ENCODE measurements at places on chromosomes 16 and 17. TPM values are rescaled to one million over a fixed set of nuclear protein-coding genes. Genes with fewer than 3 reads are reported as not detected.

DNA sequence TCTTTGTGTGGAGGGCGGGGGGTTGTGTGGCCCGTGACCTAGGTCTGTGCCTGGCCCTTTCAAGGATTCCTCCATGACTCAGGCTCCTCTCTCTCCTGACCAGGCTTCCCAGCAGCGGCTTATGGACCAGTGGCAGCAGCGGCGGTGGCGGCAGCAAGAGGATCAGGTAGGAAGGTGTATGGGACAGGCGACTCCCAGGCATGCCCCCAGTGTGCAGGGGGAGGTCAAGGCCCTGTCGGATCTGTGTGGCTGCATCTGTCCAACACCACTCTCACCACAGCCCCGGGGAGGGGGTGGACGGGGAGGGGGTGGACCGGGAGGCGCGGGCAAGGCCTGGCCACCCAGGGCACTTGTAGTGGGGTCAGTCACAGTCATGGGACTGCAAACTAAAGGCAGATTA, 93.1 kb downstream of the CCDC182 start:
- DNase-seq = no peak

GRCh38 chr17:49450181-49450580, 35.5 kb upstream of the PHB1 start:
- no peak for DNase-seq

DNA sequence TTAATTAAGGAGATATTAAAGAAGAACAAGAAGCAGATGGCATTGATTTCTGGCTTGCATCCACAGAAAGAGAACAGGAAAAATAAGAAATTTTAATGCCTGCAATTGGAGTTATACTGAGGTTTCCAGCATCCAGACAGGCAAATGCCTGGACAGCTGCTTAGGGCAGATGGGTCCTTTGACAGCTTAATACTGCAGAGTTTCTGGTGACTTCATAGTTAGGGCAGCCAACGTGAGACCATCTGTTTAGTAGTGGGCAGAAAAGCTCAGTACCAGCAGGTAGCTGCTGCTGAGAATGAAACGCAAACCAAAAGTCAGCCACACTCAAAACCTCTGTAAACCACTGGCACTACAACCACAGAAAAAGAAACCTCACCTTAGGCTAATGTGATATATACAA, 109.8 kb downstream of the CDK5R1 start:
- no peak for DNase-seq

DNA sequence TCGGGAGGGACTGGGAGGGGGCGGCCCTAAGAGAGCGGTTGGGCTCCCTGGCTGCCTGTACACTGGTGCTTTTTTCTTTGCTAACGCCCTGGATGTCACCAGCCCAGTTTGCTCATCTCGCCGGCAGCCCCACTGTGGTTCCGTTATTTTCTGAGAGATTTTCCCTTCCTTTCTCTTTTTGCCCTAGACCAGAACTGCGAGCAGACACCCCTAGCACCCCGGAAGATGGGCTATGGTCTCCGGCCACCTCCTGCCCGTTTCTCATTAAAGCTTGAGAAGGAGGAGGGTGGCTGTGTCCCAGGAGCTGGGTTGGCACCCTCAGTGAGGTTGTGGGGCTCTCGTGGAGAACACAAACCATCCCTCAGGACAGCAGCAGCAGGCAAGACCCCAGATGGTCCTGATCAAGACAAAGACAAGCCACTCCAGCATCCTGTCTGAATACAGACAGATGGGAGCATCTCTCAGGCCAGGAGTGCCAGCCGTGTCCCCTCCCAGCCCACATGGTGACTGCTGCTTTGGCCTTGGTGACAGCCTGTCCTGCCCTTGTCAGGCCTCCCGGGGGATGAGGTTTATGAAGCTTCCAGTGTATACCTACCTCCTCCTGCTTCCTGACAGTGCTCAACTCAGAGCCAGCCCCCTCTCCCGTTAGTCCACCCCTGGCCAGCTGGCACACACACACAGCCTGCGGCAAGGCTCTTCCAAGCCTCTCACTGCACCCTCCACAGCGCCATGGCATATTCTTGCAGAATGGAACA, 77.2 kb downstream of the KCNJ12 start:
- DNase-seq = no peak

- no peak for DNase-seq
Observed at GRCh38 chr16:68992521-68992920, 112.9 kb upstream of the HAS3 start.

DNA sequence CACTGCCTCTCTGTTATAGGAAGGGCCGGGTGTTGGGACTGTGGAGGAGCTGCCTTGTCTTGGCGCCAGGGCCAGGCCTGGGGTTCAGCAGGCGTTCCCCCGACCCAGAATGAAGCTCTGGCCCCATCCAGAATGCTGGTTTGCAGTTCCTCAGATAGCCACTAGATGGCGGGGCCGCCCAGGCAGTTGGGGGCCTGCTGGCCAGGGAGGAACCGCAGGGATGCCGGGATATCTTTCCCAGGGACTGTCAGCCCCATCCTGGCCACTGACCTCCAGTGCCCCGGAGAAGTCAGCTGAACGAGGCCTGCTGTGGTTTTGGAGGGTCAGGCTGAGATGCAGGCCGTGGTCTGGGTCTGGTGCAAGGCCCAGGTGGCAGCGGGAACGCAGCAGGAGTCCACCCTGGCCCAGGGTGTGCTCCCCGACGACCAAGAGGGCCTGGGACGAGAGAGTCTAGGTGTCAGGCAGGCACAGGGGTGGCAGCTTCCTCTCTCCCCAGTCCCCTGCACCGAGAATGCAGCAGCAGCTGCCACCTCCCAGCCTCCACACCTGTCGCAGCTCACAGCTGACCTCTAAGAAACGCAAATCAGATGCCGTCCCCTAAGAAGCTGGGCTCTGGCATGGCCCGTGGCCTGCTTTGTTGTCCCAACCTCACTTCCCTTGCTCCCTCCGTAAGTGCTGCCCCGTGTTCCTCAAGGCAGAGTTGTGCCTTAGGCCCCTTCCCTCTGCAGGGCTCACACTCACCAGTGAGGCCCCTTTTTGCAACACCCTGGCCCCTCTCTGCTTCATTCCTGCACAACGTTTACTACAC, 51.2 kb downstream of the RMI2 start:
- peak; percentile 86 for DNase-seq

DNA sequence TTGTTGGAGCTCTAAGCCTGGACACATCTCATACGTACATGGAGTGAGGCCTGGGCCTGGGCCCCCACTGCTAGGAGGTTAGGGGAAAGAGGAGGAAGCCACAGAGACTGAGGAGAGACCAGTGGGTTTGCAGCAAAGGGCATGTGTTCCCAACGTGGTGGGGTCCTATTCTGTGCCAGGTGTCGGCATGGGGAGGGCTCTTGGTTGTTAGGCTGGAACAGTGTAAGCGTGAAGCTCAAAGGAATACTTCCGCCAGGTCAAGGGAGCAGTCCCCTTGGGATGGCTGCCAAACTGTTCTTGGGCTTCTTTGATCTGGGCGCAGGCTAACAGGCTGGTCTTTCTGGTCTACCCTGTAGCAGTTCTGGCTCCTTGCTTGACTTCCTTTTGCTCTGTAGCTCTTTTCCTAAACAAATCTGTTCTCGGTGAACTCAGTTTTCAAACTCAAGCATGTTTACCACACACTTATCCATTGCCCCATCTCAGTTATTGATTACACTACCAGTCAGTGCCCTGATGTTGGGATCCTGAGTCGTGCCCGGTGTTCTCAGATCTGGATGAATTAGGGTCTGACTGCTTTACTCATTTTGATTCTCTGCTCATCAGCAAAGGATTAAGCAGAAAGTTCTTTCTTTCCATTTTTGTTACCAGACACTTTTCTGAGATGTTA, 36.4 kb downstream of the GPT2 start:
- no peak for DNase-seq

DNA sequence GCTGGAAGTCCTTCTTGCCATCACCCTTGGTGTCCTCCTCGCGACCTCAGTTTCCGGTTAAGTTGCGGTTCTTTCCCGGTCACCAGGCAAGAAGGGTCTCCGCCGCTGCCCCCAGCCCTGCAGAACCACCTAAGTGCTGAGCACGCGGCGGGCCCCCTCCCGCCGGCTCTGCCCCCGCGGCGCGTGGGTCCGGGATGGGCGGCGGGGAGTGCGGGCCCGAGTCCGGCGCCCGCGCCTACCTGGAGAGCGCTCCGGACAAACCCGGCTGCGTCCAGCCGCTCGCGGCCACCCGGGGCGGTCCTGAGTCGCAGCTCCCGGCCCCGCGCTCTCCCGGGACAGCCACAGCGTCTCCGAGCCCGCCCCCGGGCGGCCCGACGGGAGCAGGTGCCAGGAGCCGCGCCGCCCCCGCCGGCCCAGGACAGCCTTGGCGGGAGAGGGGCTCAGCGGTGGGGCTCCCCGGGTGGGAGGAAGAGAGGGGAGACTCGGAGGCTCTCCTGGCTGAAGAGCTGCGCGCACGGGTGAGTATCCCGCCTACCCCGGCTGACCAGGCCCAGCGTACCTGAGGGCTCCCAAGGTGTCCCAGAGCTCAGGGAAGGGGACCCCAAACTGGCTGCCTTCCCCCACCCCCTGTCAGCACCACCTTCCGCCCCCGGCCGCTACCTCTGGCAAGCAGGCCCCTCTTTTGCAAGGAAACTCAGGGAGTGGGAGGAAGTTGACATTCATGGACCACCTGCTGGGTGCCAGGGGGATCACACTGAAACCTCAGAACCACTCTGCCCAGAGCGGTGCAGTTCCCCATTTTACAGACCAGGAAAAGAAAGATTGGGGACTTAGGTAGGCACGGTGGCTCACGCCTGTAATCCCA, 22.2 kb upstream of the C17orf113 start:
- DNase-seq = peak; percentile 41

- no peak for DNase-seq
Observed at GRCh38 chr16:4871071-4871470, 23.8 kb downstream of the UBN1 start.

GRCh38 chr17:57406981-57407286, 150.6 kb downstream of the MSI2 start:
- no peak for DNase-seq

GRCh38 chr16:61295311-61295710, 740.9 kb downstream of the CDH8 start:
- DNase-seq = no peak

DNA sequence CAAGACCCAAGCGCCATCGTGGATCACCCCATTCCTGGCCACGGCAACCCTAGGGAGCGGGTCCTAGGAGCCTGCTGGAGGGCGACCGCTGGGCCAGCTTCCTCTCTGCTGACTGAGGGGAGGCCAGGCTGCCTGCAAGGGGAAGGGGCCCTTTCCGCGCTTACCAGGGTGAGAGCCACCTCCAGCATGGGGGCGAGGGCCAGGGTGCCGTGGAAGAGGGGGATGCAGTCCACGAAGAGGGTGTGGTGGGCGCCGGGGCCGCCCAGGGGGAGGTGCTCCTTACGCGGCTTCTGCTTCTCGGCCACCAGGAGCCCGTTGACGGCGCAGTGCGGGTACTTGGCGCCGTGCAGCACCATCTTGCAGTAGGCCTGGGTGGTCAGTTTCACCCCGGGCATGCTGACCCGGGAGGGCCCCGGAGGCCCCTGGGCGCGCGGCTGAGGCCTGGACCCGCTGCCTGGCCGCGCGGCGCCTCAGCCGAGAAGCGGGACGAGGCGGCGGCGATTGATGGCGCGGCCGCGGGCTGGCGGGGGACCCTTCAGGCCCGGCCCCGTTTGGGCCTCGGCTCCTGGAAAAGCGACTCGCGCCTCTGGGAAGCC, 345 bp downstream of the EMC8 start:
- peak; percentile 90 for DNase-seq

- no peak for DNase-seq
Observed at GRCh38 chr17:64460955-64461354, 12.0 kb downstream of the MILR1 start.

GRCh38 chr17:2172999-2173398, 118.1 kb downstream of the HIC1 start:
- DNase-seq = no peak

DNA sequence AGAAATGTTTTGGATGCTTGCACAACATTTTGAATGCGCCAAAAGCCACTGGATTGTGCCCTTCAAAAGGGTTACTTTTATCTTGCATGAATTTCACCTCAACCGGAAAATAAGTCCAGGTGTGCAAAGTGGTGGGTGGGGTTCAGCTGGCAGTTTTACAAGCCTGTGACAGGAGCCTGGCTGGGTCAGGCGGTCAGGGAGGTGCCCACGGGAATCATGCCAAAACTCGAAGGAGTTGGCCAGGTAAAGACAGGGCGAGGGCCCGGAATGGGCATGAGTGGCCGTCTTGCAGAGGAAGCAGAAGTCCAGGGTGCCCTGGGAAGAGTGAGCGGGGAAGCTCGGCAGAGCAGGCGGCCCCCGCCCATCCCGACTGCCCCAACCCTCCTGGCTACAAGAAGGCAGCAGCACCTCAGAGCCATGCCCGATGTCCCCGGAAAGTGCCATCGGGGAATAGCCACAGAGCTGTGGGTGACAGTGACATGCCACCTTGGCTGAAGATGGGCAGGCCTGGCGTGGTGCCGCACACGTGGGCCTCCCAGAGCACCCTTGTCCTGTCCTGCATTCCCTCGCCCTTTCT, 19.1 kb upstream of the CACNG1 start:
- DNase-seq = no peak

DNA sequence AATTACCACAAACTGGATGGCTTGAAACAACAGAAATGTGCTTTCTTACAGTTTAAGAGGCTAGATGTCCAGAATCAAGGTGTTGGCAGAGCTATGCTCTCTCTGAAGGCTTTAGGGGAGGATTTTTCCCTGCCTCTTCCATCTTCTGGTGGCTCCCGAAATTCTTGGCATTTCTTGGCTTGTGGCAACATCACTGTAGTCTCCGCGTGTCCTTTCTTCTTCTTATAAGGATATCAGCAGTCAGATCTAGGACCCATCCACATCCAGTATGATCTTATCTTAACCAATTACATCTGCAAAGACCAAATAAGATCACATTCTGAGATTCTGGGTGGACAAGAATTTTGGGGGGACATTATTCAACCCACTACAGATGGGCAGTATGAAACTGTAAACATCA, 119.2 kb upstream of the PMFBP1 start:
- DNase-seq = no peak

DNA sequence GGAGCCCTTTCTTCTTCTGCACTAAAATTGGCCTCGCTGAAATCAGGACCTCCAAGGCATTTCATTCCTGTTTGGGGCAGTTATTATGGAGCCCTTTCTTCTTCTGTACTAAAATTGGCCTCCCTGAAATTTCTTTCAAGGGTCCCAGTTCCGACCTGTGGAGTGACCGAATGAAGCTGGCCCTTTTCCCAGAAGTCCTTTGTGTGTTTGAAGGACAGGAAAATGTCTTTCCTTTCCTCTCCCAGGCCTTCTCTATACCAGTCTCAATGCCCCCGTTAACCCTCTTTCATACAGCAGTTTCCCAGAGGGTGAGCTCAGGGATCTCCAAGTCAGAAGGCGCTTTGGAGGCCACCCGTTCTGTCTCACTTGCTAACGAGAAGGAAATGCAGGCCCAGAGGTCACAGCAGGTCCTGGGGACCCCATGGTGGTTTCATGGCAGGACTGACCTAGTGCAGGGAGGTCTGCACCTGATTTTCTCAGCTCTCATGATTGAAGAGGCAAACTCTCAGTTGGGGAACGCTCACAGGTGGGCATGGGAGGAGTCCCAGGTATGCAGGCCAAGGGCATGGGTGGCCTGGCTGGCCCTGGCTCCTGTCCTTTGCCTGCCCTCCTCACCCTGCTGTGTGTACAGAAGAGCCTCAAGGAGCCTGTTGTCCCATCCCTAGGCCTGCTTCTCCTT, 37.1 kb upstream of the DOC2B start:
- DNase-seq = no peak

GAS2L2 gene
- not detected for total RNA-seq

XYLT1 gene
- total RNA-seq = 0.09 TPM

TNS4 gene
- 0.73 TPM for total RNA-seq

TSNAXIP1 gene
- total RNA-seq = not detected

CSH2 gene
- total RNA-seq = not detected

TMC5 gene
- total RNA-seq = 1.3 TPM

KLHL10 gene
- not detected for total RNA-seq

TOX3 gene
- 0.18 TPM for total RNA-seq

ACSM3 gene
- 128 TPM for total RNA-seq

SOST gene
- not detected for total RNA-seq

BAIAP3 gene
- 3.4 TPM for total RNA-seq
